ENCODE measurements at places on chromosomes 3 and 15.

- no peak for DNase-seq
These were observed 162.4 kb upstream of the CGNL1 start for GRCh38 chr15:57213862-57214261.

DNA sequence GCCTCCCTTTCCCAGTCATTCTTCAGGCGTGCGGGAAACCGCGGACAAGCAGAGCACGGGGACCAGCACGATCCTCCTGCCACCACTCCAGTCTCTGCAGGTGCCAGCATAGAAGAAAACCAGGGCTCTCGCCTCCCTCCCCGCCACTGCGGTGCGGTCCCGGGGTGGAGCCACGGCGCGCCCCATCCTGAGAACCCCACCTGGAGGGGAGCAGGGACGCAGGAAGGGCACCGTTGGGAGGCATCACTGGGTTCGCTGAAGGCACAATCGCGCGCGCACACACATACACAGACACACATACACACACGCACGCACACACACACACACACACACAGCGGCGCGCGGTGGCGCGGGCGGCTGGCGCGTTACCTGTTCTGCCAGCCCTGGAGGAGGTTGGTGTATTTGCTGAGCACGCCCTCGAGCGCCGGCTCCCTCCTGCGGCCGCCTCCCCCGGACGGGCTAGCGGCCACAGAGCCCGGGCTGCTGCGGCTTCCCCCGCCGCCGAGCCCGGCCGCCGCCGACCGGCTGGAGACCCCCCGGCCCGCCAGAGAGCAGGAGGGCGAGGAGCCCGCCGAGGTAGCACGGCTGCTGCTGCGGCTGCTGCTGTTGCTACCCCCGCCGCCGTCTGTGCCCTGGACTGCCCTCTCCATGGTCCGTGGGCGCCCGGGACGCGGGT, 394 bp downstream of the OSBPL10 start:
- DNase-seq: no peak

DNA sequence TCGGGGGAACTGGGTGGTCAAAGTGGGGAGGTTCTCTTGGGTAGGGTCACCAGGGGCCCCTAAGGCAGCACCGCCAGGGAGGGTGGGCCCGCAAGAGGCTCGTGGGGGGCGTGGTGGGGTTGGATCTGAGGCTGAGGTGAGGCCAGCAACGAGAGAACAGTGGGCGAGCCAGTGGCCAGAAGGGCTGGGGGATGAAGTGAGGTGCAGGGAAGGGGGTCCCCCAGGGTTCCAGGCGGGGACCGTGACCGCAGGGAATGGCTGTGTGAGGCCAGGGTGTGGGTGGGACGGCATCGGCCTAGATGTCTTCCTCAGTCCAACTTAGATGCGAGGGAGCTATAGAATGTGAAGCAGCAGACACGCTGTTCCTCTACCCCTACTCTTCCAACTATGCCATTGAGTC, 78.2 kb downstream of the SNRK start:
- no peak for DNase-seq

GRCh38 chr3:35335703-35336102, 303.6 kb upstream of the ARPP21 start:
- no peak for DNase-seq

DNA sequence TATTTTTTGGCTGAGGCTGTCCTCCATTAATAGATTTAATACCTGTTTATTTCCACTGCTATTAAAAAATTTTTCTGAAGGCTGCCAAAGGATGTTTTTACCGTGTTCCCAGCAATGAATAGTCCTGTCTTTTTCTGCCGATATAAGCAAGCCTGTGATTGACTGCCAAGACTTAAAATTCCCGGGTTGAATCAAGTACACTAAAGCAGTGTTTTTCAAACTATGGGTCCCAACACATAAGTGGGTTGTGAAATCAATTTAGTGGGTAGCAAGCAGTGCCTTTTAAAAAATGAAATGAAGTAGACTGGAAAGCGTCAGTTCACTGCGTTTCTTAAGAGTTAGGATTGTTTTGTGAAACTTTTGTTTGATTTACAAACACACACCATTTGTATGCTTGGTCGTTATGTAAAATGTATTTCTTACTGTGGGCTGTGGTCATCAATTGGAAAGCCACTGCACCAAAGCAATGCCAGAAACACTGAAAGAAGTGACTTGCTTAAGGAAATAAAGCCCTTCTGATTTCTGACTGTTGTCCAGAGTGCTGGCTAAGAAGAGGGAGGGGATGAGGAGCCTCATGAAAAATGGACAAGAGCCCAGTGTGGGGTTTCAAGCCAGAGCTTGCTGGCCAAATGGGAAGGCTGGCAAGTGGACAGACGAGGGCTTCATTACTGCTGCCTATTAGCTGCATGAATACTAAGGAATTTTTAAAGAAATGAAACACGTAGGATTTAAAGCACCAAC, 206.0 kb downstream of the THRB start:
- DNase-seq: no peak

GRCh38 chr15:79989682-79990081, 18.7 kb upstream of the BCL2A1 start:
- DNase-seq: no peak

GRCh38 chr15:59751552-59752413, 62.7 kb upstream of the BNIP2 start:
- DNase-seq: no peak

GRCh38 chr15:83898361-83898760, 244.4 kb downstream of the ADAMTSL3 start:
- DNase-seq: no peak

GRCh38 chr15:89129123-89129815, 41.0 kb downstream of the ABHD2 start:
- no peak for DNase-seq

GRCh38 chr3:131387796-131388489, 6.4 kb downstream of the NUDT16 start:
- no peak for DNase-seq

DNA sequence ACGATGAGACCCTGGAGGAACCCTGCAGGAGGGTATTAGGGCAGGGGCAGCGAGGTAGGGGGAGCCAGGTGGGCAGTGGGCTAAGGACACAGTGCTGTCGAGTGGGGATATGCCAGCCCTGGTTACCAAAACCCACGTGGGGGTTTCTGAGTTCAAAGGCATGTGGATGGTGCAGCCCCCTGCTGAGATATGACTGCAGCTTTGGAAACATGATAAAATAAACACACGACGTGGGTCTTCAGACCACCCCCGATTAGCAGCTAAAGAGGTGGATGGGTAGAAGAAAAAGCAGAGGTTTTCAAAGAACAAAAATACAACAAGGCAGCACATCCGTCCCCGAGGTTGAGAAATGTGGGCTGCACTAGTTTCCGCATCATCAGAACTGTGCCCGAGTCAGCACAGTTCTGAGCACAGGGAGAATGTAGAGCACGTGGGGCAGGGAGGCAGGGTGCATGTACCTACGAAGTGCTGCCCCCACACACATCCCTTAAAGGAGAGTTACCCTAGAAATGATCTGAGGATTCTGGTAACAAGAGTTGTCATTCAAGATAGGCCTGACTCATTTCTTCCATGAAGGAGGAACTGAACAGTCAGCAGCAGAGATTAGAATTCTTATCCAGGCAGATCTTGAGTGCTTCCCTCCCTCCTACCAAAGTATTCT, 121.3 kb downstream of the RPLP1 start:
- no peak for DNase-seq

DNA sequence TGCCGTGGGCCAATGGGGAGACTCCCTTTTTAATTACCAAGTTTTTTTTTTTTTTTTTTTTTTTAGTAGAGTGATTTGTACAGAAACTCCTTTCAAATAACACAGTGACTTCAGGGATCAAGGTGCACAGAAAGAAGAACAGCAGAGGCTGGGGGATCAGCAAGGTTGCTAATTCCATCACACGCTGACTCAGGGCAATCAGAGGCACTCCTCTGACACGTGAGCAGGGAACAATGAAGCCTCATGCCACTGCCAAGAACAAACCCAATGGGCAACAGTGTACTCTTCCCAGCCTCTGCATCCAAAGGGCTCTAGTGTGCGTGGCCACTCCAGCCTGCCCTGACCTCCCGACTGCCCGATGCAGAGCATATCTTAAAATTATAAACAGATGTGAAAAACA, 186.7 kb upstream of the WNT5A start:
- DNase-seq: no peak

DNA sequence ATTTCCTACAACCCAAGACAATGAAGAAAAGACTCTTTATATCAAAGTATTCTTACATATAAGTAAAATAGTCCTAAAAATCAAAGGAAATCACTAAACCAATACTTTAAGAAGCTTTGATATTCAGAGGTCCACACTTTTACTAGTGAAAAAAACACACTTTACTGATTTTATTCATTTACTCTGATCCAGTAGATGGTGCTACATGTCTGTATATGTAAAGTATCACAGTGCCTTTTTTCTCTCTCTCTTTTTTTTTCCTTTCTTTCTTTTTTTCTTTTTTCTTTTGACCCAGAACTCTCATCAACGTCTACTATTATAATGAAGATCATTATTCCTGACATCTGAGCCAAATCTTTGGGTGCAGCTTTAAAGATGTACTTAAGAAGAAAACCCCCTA, 10.8 kb upstream of the CCDC39 start:
- no peak for DNase-seq

DNA sequence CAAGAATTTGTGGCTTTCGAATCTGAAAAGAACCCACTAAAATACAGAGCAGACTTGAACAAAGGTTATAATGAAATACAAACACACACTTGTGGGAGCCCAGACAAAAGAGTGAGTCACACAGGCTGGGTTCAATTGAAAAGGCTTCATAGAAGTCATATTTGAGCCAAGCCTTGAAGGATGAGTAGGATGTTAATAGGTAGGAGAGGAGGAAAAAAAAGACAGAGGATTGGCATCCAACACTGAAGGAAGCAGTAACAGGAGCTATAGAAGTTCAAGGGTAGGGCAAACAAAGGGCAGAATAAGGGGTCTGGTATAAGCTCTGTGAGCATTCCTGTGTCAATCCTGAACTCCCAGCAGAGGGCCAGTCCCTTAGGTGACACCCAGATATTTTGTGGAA, 325.4 kb downstream of the FOXP1 start:
- DNase-seq: peak; percentile 67

- DNase-seq: no peak
These were observed 3.2 kb downstream of the HDAC11 start for GRCh38 chr3:13483286-13483685.

DNA sequence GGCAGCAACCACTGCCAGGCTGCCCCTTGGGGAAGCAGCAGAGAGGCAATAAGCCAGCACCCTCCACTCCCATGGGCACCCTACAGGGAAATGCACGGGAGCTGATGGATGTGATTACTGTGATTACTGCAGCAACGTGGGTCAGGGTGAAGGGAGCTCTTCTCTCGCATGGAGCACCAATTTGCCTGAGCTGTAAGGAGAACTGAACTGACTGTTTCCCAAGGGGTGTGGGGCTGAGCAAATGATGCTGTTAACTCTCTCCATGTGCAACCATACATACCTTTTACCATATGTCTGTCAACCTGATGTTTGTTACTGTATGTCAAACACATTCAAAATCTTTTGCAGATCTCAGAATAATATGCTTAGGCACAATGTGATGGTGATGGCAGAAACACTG, 680.6 kb downstream of the SQOR start:
- no peak for DNase-seq

DNA sequence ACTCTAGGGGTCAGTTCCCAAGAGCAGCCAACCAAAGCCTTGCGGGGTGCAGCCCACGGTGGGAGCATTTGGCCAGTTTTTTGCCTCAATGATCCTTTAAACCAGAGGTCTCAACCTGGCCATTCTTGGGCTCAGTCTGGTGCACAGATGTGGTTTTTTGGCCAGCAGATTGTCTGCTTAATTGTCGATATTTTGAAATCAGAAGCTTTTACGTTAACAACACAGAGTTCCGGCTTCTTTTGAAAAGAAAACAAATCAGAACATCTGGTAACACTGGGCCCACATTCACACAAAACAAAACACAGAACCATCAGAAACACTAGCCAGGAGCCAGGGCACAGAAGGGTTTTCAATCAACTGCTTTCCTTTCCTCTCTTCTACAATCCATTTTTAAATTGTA, 127.7 kb downstream of the XXYLT1 start:
- no peak for DNase-seq

DNA sequence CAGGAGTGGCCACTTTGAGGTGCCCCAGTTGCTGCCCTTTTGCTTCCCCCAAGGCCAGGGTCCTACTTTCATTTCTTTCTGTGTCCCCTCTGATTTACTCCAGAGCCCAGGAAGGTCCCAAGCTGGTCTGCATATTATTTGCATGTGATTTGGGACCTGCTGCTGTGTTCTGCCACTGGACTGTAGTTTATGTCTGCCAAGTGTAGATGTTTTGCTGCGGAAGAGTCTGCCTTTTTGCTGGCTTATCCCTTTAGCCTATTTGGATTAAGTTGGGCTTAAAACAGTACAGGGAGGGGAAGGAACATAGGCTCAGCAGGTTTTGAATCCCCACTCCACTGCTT, 21.4 kb downstream of the NOX5 start:
- DNase-seq: no peak

DNA sequence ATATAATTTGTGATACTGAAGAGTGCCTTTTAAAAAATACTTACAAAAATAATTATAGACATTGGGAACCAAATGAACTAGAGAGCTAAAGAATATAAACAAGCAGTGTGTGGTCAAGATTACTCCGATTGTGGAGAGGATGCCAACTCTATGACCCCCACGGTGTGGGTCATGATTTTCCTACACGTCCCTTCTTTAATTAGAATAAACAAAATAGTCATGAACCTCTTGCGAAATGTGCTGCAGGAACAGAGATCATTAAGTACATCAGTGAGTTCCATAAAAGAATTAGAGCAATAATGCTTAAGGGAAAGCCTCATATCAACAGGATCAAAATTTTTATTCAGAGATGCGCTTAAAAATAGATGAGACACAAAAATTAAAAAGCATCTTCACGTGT, 476.6 kb upstream of the ROBO1 start:
- DNase-seq: no peak

- no peak for DNase-seq
These were observed 914 bp upstream of the PAQR5 start for GRCh38 chr15:69297642-69298353.

- DNase-seq: no peak
These were observed 72.5 kb downstream of the VPS8 start for GRCh38 chr3:184884359-184885017.

GRCh38 chr15:76577879-76578512, 241.4 kb downstream of the ISL2 start:
- DNase-seq: no peak

DNA sequence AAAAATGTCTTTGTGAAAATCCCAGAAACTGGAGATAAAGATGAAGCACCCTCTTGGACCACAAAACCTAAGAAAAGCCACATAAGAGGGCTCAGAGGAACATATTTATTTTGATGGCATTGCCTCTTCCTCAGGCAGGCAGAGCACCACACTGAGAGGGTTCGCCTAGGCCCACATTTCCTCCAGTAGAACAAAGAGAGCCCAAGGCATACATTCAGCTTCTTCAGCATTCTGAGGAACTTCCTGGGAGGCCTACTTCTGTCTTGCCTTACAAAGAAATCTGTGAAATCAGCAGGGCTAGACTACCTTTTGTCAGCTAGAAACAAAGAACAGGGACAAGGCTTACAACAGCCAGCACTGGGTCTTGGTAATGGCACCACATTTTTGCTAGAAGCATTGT, 1325.3 kb downstream of the SI start:
- no peak for DNase-seq

GRCh38 chr3:194588741-194589140, 44.5 kb downstream of the TMEM44 start:
- no peak for DNase-seq

- DNase-seq: no peak
These were observed 23.2 kb downstream of the LIPC start for GRCh38 chr15:58454950-58455401.

All from fibroblast of skin of left quadriceps (primary cell).